ENCODE measurements at places on chromosomes 3 and 15.
A peak's percentile ranks its signal among the peaks of the same experiment; 100 is the strongest.

DNA sequence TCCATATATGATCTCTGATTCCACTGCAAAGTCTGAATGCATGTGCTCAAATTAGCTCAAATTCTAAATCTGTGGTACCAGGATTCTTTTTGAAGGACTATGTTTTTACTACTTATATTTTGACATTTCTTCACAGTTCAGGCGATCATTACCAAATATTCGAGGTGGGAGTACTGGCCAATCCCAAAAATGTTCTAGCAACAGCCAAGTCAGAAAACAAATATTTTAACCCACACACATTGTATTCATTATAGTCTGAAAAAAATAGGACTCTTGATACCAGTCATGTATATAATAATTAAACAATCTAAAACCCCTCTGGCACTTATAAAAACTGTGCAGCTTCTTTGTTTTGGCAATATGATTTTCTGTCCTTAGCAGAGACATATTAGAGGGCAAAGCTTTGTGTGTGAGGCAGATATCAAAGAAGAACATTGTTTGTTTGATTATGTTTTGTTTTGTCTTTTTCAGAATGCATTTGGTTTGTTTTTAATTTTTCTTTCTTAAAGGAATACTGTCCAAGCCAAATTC lies 37.4 kb downstream of the FGF7 start:
- no peak for DNase-seq

GRCh38 chr3:194323785-194324735 lies 27.1 kb downstream of the CPN2 start:
- no peak for DNase-seq

DNA sequence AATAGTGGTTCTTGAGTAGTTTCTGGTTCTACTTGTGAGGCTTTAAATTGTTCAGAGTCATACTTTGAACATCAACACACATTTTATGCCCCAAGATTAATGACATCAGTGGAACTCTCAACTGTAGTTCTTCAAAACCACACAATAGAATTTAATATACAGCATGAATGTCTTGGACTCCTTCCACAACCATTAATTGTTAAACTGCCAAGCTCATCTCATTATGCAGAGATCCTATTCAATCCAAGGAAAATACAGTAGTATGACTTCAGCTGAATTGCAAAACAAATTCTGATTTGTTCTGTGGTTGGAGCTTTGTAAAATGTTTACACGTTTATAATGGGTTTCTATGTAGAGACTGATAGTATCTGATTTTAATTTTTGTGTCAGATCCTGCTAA lies 199.2 kb upstream of the SLC2A2 start:
- DNase-seq, result no peak

DNA sequence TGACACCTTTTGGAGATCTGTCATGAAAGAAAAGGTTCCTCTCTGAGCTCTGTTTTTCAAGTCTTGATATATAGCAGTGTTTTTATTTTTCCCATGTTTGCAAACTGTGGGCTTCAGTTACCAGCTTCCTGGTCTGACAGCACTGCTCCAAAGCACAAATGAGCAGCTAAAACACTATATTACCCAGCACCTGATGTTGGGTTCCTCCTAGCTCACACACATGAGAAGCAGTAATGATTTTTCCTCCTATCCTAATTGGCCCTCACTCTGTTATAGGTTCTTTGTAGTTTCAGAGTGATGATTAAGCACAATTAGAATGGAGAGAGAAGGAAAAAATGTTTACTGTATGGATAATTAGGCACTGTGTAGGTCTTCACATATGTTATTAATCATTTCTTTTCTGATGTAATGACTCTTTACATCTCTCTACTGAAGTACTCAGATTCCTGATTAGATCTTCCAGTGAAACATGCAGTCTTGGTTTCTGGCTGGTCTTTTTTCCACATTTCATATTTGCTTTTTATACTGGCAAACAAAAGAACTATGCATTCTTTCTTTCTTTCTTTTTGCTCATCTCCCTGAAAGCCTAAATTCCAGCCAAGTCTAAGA lies 939.7 kb downstream of the NSUN3 start:
- DNase-seq, result no peak

GRCh38 chr3:29143151-29143550 lies 137.7 kb upstream of the RBMS3 start:
- no peak for DNase-seq

- DNase-seq, result no peak
Observed at GRCh38 chr15:99187936-99188335, 61.4 kb downstream of the TTC23 start.

DNA sequence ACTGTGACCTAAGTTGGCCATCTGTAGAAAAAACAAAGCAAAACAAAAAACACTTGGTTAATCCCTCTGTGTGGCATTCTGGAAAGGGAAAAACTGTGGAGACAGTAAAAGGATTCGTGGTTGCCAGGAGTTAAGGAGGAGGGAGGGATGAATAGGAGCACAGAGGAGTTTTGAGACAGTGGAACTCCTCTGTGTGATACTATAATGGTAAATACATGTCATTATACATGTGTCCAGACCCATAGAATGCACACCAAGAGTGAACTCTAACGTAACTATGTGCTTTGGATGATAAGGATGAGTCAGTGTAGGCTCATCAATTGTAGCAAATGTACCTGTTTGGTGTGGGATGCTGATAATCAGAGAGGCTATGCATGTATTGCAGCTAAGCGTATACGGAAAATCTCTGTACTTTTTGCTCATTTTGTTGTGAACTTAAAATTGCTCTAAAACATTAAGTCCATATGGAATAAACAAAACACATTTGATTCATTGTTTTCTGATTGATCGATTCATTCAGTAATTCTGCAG lies 33.4 kb downstream of the RAP2B start:
- DNase-seq, result no peak

DNA sequence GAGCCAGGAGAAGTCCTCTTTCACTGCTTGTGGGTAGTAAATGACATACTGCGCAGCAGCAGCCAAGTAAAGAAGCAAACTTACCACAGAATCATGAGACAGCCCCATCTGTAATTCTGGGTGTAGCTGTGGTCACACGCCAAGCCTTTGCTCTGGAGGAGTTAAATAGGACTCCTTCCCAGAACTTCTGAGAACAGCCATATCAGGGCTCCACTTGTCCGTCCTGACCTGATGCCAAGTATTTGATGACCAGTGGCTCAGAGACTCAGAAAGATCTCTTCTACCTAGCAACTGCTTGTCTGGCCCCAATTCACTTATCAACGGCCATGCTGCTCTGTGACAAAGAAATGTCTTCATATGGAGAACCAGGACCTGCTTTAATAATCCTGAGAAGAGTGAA lies 20.6 kb upstream of the GOLIM4 start:
- DNase-seq, result no peak

DNA sequence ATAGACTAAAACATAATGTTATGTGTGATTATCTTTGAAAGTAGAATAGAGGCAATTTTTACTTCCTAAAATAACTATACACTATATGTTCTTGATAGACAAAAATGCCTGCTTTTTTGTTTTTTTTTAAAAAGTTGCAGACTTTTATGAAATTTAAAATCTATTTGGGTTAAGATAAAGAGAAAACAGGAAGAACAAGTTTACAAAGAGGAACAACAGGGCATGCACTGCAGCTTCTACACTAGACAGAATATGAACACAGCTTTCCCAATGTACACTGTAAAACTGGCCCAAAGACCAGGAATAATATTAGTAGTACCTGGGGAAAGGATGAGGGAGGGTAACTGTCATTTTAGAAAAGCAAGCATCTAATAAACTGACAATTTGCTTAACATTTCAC lies 53.7 kb downstream of the NR1I2 start:
- DNase-seq, result no peak

DNA sequence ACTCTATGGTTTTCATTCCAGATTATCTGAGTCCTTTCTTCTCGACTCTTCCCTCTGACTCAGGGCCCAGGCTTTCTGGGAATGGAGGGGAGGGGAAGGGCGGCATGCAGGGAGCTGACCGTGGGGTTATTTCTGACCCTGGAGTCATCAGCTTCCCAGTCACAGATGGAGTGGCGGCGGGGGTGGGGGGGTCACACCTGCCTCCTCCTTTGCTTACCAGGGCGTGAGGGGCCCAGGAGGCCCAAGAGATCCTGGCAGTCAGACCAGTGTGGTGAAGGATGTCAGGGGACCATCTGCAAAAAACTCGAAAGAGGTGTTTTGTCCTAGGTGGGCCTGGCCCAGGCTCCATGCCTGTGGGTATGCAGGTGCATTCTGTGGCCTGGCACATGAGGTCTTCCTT lies 996 bp upstream of the XIRP1 start:
- no peak for DNase-seq

DNA sequence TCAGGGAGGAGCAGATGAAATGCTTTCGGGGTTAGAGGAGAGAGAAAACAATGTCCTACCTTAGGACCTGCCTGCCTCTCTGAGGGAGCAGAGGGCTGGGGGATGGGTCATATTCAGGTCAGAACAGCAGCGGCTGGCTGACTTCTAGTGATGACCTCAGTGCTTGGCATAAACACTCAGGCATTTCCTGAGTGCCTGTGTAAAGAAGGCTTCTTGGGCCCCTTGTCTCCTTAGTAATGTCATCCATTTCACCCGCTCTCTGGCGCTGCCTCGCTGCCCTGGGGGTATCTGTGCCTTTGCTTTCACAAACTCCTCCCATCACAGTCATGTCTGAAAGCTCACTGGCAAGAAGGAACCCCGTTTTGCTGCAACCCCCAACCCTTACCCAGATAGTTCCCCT lies 82.9 kb upstream of the GSK3B start:
- no peak for DNase-seq

GRCh38 chr15:71115567-71116351 lies 488 bp downstream of the THSD4 start:
- no peak for DNase-seq

GRCh38 chr3:122058294-122058693 lies 3.1 kb downstream of the CD86 start:
- no peak for DNase-seq

DNA sequence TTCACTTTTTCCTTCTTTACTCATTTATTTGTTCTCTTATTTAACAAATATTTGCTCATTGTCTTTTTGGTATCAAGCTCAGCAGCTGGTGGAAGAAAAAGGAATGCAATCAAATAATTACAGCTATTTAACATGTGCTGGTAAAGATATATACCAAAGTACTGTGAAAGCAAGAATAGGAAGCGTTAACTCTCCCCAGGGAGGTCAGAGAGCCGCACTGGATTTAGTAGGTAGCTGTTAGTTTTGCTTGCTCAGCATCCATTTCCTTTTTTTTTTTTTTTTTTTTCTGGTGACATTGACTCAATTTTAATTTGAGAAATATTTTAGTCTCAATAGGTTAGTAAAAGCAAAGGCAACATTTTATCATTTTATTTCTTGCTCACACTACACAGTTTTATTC lies 308.5 kb upstream of the MDFIC2 start:
- DNase-seq, result no peak

GRCh38 chr15:25056484-25057425 lies 102.0 kb downstream of the SNRPN start:
- DNase-seq, result no peak

GRCh38 chr3:187828579-187829452 lies 83.5 kb upstream of the BCL6 start:
- DNase-seq, result no peak

DNA sequence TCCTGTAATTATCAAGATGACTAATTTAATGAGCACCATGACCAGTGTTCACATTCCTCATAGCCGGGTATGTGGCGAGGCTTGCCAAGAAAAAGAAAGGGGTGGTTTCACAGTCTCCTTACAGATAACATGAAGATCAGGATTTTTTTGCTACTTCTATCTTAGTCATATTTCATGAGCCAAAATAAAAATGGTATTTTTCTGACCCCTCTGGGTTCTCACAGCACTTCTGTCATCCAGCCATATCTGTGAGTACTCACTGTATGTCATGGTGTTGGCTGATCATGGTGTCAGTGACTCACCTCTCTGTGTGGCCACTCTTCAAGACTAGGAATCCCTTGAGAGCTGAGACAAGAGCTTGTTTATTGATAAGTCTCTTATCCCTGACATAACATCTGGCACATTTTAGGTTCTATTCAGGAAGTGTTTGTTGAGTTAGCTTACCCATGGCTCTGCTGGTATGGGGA lies 130.5 kb upstream of the LMCD1 start:
- no peak for DNase-seq

DNA sequence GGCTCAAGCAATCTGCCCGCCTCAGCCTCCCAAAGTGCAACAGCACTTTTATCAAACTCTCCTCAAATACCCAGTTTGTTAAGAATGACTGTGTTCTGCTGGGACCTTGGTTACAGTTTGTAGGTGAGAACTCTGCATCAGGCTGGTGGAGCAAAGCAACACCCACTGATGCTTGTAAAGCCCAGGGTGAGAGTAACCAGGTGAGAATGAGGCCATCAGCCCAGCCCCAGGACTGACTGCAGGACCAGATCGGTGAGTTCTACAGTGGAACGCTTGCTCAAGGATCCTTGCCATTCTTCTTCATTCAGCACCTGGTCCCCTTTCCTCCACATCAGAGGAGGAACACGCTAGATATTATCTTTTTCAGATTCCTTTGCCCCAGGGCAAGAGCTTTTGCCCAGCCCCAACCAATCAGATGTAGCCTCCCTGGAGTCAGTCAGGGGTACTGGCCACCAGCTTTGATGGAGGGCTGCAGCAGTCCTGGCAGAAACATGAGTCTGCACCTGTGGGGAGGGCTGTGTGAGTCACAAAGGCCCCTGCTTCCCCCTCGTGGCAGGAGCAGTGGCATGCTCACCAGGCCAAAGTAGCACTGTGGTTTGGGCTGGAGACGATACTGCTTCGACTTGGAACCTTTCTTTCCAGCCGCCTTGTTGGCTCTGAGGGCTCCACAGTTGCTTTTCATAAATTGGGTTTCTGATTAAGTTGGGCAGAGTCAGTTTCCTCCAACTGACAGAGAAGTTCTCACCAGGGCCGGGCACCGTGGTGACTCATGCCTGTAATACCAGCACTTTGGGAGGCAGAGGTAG lies 3.5 kb upstream of the SHISA5 start:
- peak; percentile 68 for DNase-seq

- DNase-seq, result no peak
Observed at GRCh38 chr3:149395107-149396089, 17.9 kb upstream of the TM4SF1 start.

- DNase-seq, result no peak
Observed at GRCh38 chr3:143644370-143645089, 203.7 kb downstream of the SLC9A9 start.

- no peak for DNase-seq
Observed at GRCh38 chr3:116877968-116878367, 168.4 kb downstream of the TUSC7 start.

DNA sequence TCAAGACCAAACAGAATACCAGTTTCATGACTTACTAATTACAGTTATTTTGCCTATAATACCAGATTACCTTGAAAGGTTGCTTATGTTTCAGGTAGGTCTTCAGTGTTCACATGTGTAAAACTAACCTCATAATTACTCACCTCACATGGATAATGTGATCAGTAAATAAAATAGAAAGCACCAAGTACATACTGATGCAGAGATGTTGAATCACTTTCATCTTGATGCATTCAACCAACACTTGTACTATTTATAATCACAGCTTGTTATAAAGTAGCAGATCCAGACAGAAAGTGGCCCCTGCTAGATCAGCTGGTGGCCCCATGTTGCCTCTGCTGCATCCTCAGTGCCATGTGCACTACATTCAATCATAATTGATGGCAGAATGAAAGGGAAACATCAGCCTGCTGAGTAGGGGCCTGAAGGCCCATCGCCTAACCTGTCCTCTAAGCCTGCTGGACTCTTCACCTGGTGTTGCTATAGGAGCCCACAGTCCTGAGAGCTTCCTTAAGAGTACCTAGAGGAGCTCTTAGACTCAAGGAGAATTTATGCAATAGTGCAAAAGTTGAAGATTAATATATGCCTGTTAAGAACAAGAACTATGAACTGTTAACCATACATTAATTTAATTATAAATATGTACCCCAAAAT lies 154.3 kb downstream of the PLCL2 start:
- no peak for DNase-seq

Measured in effector CD4-positive, alpha-beta T cell (primary cell).